Stimulated activated CD8-positive, alpha-beta memory T cell treated with anti-CD3 and anti-CD28 coated beads, Interleukin-4, amount 100 ng/mL, for 1 hour (primary cell): ENCODE measurements at places on chromosomes 6 and 20.

DNA sequence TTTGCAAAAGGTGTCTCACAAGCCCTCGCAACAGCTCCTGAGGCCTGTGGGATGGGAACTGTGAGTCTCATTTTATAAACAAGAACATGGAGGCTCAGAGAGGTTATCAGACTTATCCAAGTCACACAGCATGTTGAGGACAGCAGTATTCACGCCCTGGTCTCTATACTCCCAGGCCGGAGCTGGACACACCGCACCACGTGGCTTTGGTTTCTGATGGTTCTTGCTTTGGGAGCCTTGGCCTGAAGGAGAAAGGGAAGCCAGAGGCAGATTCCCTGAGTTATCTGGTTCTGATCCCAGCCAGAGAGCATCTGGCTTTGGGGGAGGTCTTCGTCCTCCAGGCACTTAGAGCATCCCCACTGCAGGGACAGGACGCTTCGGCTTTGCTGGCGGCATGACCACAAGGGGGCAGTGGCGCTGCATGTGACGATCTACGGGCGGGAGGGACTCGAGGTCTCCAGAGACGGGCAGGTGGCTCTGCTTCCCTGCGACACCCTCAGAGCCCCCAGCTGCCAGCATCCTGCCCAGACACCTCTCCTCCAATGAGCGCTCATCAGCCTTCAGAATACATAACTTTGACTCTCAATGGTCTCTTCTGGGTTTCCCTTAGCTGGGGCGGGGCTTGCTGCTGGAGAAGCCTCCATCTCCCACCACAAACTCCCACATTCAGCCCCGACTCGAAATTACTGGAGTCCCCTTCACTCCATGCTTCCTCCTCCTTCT lies 51.4 kb upstream of the SAYSD1 start:
- peak; percentile 71 for DNase-seq

DNA sequence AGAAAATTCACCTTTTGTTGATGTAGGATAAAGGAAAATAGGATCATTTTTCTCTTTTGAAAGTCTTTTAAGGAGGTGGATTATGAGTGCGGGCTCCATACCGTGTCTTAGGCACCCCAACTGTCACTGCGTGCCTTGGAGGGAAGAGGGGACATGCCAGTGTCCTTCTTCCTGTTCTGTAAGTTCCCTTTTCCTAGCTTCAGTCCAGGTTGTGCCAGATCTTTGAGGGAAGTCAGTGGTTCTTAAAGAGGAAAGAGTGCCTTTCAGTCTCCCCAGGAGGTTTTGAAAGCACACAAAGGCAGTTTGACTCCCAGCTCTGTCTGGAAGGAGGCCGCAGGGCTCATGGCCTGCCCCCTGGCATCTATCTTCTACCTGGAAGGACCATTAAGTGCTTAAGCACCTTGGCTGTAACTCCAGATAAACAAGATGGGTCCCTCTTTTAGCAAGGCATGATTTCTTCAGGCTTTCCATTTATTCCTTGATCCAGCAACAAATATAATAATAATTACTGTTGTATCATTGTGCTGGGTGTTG lies 13.0 kb downstream of the EFCAB8 start:
- DNase-seq, result no peak

DNA sequence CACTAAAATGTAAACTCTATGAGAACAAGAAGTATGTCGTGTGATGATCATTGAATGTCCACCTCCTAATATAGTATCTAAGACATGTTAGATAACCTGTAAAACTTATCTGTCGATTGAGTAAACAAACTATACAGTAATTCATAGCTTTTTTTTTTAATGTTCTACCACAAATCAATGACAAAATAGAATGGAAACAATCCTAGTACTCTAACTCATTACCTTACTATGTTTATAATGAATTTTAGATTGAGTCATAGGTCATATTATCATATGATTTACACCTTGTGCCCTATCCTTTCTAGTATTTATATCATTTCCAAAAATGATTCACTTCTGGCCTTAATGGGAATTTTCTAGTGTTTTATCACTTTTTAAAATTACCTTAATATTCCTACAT lies 6.1 kb downstream of the VTA1 start:
- no peak for DNase-seq

DNA sequence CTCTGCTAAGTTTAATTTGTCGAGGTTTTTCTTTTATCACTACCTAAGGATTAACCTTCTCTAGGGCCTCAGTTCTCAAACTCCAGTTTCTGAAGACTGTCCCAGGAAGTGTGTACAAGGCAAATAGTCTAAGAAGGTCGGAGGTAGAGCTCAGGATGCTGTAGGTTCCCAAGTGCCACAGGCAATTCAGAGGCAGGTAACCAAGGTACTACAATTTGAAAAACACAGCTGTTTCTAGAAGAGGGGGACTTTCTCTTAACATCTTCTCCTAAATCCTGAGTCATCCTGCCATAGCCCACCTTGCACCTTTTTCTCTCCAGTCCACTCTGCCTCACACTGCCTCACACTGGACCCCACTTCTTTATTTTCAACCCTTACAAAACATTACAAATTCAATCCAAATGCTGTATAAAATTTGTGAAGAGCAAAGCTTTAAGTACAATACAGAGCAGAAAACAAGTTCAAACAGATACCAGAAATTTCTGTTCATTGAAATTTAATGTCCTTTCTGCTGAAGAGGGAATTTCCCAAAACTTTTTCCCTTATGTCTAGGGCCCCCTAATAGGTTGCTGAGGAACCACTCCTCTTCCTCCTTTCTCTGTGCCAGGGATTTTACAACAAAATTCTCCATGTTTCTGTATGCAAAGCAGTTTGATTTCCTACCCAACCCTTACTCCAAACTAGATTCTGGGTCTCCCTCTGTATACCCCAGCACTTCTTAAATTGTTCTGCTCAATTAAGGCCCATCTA lies 43.0 kb downstream of the FRK start:
- DNase-seq, result no peak

GRCh38 chr20:52060794-52061714 lies 130.5 kb downstream of the ZFP64 start:
- DNase-seq, result no peak

DNA sequence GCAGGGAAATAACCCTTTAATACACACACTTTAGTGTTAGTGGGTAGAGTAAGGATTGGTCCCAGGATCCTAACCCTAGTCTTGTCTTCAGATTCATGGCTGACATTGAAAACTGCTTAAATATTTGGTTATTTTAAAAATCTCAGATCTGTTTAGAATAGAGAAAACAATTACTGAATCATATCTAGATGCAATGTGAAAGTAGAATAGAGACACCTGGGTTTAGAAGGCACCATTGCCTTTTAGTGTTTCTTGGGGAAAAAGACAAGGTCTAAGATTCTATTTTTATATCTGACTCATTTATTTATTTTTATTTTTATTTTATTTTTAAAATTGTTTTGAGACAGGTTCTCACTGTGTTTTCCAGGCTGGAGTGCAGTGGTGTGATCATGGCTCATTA lies 6.0 kb downstream of the DDX43 start:
- no peak for DNase-seq

GRCh38 chr20:9262653-9263194 lies 193.8 kb downstream of the PLCB4 start:
- no peak for DNase-seq

DNA sequence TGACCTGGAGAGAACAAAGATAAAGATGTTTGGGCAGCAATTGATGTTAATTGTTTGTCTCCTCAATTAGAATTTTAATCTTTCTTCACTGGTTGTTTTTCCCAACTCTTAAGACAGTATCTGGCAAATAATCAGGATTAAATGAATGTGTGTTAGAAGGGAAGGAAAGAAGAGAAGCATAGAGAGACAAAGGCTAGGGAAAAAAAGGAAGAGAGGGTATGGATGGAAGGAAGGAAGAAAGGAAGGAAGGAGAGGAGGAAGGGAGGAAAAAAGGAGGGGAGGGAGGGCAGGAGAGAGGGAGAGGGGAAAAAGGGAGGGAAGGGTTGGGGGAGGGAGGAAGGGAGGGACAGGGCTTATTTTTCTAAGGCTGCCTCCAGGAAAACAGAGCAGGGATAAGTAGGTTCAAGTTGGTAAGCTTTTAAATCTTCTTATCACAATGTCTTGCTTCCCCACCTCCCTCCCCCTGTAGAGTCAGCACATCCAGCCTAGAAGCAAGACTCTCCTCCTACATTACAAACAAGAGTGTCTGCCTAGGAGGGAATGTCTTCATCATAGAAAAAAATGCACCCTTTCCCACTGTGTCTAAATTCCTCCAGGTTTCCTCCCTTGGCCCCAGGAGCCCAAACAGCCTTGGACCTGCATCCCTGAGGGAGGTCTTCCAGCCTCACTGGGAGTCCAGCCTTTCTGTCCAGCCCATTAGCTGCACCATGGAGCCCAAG lies 447.8 kb upstream of the JARID2 start:
- DNase-seq, result no peak

DNA sequence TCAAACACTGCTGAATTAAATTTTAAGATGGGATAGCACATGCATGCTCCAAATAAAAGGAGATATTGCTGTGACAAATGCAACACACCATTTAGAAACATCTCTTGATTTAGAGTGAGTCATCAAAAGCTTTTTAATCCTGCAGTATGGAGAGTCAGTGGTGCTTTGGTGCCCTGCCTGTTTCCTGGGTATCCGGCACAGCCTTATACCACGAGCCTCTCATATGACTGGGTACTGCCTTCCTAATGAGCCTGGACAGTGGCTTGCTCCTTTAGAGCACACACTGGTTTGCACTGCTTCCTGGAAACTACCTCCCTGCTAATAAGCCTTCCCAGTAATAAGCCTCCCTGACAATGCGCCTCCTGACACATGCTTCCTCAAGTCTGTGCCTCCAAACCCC lies 65.3 kb upstream of the KCNK16 start:
- DNase-seq, result no peak

DNA sequence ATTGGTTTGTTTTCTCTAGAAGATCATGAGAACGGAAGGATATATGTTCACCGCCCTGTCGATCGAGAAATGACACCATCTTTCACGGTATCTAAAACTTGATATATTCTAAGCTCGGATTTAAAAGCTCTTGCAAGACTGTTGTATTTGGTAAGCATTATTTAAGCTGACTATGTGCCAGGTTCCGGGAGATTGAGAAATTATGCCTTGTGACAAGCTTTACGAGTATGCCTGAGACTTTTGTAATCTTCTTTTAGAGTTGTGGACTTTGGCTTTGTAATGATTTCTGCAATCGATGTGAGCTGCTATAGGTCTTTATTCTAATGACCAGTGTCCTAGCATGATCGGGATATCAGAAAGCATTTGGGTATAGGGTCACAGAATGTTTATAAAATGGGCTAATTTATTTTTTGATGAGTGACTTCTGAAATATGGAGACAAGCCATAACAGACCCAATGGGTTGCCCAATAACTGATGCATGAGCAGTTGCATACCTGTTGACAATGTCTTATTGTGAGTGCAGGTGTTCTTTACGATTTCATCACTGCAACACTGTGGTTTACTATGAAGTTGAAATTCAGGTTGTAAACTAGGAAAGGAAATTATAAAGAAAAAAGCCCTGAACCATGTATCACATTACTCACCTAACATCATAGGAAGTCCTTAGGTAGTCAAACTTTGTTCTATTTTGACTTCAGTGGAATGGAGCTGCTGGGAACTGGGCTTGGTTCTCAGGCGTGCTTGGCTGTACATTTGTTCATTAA lies 14.0 kb downstream of the CDH26 start:
- no peak for DNase-seq

GRCh38 chr6:104896914-104897313 lies 37.2 kb upstream of the HACE1 start:
- no peak for DNase-seq

GRCh38 chr20:10218536-10219451 lies at the start of gene SNAP25:
Gene SNAP25 (plus strand): TSS chr20:10218830. CDS start chr20:10275492, 56,662 bp downstream.
- no peak for DNase-seq

- DNase-seq, result no peak
Measured at GRCh38 chr6:19369785-19370184, 467.4 kb upstream of the ID4 start.
